Activated naive CD4-positive, alpha-beta T cell (primary cell): ENCODE measurements at places on chromosomes 1 and 21.

- DNase-seq: peak; percentile 87
Measured at GRCh38 chr1:155308493-155309422, at the start of gene FDPS. Gene FDPS (plus strand): TSS chr1:155308866. CDS start chr1:155309790, 924 bp downstream.

DNA sequence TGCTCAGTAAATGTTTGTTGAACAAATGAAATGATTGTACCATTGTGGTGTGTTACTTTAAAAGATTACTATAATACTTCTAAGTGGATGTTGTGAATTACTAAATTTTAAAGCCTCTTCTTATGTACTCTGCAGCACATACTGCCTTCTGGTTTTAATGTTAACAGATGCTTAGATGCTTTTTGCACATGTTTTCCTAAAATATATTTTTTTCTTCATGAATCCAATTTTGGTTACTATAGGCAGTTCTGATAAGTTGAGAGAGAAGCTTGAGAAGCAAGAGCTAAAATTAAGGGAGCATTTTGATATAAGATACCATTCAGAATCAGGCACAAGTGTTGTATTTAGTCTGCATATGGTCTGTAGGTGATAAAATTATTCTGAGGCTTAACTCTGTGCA lies 21.3 kb downstream of the CTTNBP2NL start:
- no peak for DNase-seq

GRCh38 chr1:248798791-248799190 lies 26.9 kb downstream of the SH3BP5L start:
- no peak for DNase-seq

GRCh38 chr1:54229281-54229891 lies 29.4 kb downstream of the MRPL37 start:
- no peak for DNase-seq

- DNase-seq: no peak
Measured at GRCh38 chr21:16838331-16838730, 674.5 kb upstream of the CXADR start.

- no peak for DNase-seq
Measured at GRCh38 chr1:223709598-223709997, 2.7 kb upstream of the CAPN2 start.

GRCh38 chr1:27632387-27633297 lies 2.3 kb downstream of the FGR start:
- no peak for DNase-seq

- no peak for DNase-seq
Measured at GRCh38 chr1:59605184-59605583, 209.6 kb upstream of the HOOK1 start.

DNA sequence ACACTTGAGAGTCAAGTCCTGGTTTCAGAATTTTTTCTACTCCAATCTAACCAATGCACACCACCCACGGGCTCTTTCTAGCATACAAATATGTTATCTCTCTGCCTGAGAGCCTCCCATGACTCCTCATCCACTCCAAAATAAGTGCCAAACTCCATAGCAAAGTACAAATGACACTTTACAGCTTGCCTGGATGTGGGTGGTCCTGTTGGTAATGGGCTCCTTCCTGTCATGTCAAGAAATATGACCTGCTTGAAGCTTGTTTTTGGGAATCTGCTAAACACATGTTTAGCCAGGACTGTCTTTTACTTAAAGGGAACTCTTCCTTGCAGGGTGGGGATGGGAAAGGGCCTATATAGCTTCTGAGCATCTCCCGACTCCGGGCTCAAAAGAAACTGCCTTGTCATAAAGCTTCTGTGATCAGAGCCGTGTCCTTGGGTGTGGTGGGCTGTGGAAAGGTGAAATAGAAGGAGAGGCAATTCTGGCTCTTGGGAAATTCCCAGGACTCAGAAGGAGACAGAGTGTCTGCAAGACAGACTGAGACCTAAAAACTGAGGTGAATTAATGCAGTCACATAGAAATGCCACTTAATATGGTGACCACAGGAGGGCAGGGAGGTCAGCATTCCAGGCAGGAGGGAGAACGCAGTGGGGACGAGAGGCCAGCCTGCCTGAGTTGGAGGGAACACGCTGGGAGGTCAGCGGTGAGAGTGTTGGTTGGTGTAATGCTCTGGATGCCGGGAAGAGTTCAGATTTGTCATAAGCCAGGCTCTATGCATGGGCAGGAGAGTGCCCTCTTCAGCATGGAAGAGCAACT lies 6.1 kb upstream of the IGFN1 start:
- DNase-seq: no peak

- no peak for DNase-seq
Measured at GRCh38 chr1:1358433-1359271, at the start of gene MXRA8. Gene MXRA8 (minus strand): TSS chr1:1358555. CDS start chr1:1358504, 51 bp downstream.

DNA sequence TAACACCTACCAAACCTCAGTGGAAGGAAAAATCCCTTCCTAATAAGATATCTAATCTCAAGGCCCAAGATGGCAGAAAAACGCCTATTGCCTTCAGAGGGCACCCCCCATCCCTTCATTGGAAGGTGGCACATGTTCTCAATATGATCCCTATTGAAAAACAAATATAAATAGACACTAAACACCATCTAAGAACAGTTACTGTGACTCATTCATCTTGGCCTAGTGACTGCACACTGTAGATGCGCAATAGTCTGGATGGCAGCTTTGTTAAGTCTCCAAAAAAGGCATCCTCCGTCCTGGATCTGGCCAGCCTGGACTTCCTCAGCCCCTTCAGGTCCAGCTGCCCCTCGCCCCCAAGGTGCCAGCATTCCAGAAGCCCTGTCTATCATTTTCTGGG lies 121.9 kb downstream of the CAPN8 start:
- no peak for DNase-seq

- DNase-seq: peak; percentile 21
Measured at GRCh38 chr1:27136998-27137542, 17.9 kb downstream of the SLC9A1 start.

GRCh38 chr1:77188770-77189169 lies 30.5 kb downstream of the PIGK start:
- no peak for DNase-seq

DNA sequence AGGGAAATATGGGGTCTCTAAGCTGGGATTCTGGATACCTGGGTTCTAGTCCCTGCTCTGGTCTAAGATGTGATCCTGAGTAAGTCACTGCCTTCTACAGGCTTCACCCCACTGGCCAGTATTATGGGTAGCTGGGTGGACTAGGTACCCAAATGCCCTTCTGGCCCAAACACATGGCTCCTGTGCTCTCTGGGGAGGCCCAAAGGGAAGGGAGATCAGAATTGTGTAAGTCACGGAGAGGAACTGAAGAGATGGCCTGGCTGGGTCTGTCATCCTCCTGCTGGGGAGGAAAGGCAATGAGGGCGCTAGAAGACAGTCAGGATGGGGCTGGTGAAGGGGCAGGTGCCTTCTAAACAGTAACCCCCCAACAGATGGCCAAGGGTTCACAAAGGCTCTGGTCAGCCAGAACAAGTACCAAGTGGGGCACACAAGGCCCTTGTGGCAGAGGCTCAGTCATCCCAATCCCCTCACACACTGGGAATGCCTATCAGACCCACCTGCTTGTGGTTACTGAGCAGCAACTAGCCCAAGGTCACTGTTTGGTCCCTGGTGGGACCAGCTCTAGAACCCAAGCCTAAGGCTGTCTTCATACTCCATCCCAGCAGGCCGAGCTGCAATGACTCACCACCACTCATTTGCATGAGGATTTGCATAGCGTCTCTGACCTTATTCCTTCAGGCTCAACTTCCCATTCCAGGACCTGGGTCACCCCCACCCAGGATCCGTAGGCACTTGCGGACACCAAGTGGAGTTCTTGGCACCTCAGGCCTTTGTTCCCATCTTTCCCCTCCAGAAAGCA lies 9.2 kb downstream of the MEF2D start:
- DNase-seq: no peak

DNA sequence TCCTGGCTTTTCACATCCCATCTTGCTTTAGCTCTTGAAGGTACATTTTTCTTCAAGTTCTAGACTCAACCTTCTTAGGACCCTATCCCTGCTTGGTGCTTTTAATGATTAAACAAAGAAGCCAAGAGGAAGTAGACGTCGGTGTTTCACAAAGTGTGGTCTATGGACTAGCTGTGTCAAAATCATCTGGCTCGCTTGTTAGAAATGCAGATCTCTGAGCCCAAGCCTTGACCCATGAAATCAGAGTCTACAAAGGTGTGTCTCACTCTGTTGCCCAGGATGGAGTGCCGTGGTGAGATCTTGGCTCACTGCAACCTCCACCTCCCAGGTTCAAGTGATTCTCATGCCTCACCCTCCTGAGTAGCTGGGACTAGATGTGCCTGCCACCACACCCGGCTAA lies 295.5 kb upstream of the KAZN start:
- no peak for DNase-seq

GRCh38 chr1:50488356-50488755 lies 65.1 kb upstream of the DMRTA2 start:
- no peak for DNase-seq

- no peak for DNase-seq
Measured at GRCh38 chr21:31107871-31108270, 69.6 kb upstream of the KRTAP19-8 start.

GRCh38 chr1:186595969-186596368 lies 84.3 kb downstream of the PTGS2 start:
- DNase-seq: no peak

DNA sequence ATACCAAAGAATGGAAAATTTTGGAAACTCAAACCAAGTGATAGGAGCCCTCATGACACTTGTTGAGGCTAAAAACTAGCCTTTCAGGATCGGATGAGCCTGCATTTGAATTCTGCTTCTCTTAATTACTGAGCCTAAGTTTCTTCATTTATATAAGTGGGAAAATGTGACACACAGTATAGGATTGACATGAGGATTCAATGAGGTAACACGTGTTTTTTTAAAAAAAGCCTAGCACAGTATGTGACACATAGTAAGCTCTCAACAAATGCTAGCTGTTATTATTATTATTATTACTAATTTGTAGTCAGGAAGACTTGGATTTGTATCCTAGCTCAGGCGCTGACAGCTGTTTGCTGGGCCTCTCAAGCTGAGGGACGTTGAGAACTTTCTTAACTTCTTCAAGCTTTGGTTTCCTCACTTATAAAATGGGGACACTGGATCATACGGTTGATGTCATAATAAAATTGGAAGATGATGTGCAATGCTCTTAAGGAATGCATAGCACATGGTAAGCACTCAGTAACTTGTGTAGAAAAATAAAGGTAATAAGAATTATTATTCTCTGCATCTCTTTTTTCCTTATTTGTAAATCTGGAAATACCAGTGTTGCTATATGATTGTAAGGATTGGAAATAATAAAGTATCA lies 55.4 kb upstream of the JUN start:
- no peak for DNase-seq

GRCh38 chr1:113278777-113279176 lies 111.5 kb upstream of the MAGI3 start:
- no peak for DNase-seq

DNA sequence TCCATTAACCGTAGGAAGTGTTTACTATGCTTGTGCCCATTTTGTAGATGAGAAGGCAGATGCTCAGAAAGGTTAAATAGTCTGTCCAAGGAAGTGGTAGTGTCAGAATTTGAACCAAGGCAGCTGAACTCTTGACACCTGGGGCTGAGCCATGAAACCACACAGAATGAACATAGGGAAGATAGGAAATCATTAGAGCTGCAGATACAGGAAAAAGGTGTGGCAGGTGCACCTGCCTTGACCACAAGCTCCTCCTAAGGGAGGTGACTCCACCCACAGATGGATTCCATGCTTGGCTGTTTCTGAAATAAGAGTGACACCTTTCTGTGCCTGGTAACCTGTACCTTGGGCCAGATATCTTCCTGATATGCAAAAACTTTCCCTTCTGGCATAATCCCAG lies 69.9 kb upstream of the IGSF21 start:
- no peak for DNase-seq

DNA sequence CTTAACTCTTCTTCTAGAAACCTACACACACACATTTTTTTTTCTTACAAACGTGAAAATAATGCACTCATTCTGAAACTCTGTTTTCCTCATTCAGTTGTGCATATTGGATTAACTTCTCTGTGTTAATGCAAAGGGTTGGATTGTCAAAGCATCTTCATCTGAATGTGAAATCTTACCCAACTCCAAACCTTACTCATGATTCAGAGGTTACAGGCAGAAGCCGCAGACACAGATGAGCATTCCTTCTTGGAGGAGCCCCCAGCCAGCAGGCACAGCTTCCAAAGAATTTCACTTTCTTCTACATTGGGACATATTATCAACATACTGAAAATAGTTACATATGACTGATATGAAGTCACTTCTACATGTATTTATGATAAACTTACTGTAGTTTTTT lies 15.7 kb downstream of the PATJ start:
- no peak for DNase-seq

- DNase-seq: no peak
Measured at GRCh38 chr21:42784276-42784675, 95.1 kb downstream of the WDR4 start.

GRCh38 chr1:246113555-246114095 lies 393.5 kb downstream of the SMYD3 start:
- no peak for DNase-seq

DNA sequence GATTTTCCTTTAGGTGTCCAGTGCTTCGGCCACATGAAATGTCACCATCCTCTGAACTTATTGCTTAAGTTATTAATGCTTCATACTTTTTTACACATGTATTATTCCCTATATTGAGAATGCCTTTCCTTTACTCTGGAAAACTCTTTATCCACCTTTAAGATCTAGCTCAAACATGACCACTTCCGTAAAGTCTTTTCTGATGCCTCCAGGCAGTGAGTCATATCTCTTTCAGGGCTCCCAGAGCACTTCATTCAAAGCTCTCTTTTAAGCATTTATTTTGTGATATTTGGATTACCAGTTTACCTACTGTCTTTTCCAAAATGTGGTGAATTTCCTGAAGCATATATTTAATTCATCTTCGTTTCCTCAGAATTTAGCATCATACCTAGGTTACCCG lies 178.9 kb downstream of the HS2ST1 start:
- DNase-seq: no peak

- DNase-seq: no peak
Measured at GRCh38 chr1:171267391-171267790, 19.1 kb downstream of the FMO1 start.

GRCh38 chr1:209870151-209870831 lies 42.5 kb downstream of the UTP25 start:
- DNase-seq: no peak

DNA sequence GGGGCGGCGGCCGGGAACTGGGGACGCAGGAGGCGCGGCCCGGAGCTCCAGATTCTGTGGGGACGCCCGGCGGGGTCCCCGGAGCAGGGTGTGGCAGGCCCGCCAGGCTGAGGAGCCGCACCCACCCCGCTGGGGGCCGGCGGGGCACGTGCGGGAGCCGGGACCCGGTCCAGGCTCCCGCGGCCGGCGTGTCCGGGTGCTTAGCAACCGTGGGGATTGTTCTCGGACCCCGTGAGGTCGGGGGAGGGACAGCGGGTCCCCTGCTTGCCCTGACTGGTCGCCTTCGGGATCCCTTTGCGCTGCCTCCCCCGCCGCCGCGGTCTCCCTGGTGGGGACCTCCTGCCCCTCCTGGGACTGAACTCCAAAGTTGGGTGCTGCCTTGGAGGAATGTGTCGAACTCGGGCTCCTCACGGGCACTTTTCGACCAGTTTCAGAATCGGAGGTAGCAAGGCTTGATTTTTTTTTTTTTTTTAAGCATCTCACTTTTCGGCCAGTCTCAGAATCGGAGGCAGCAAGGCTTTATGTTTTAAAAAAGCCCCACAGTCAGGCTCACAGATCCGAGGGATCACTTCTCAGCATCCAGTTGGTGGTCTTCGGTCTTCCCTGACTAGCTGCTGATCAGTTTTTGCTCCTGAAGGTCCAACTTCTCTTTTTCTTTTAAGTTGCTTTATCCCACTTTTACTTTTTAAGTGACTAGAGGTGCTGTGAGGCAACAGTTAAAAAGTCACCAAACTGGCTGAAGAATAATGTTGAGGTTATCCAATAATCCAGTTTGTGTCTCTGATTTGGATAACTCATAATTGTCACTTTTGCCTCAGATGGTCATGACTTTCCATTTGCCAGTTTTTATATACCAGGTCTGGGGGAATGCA lies 648 bp downstream of the FAM76A start:
- DNase-seq: no peak
